ENCODE measurements at places on chromosomes 5 and 9.

DNA sequence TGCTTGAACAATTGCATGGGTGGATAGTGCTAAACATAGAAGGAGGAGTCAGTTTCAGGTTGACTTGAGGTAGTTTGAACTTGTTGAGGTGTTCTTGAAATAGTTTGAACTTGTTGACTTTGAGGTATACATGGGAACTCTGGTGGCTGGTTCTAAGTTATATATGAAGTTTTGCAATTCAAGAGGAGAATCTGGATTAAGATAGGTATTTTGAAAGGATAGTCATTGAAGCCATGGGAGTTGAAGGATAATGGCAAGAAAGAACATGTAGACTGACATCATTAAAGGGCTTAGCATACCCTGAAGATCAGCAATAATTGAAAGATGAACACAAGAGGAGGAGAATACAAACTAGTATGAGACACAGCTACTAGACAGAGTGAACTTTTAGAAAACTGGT lies 181.9 kb upstream of the MRPS30 start:
- no peak for DNase-seq

DNA sequence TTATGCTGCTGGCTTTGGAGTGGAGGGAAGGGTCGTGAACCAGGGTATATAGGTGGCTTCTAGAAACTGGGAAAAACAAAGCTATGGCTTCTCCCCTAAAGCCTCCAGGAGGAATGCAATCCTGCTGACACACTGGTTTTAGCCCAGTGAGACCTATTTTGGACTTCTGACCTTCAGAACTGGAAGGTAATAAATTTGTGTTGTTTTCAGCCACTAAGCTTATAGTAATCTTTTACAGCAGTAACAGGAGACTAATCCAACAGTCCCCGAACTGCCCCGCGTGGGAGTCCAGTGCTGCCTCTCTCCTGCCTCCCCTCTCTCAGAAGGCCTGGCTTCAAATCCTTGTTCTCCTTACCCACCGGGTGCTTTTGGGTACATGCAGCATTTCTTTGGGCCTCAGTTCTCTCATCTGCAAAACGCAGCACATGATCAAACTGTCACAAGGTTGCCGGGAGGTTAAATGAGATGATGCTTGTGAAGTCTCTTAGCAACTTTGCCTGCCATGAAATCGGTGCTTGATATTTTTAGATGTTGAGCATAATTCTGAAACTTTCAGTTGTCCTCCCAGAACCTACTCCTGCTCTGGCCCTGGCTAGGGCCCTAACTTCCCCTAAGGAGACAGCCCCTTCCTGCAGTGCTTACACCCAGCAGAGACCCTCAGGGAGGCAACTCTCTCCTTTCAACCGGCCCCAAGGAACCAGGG lies 127.3 kb upstream of the BOD1 start:
- DNase-seq, result no peak

DNA sequence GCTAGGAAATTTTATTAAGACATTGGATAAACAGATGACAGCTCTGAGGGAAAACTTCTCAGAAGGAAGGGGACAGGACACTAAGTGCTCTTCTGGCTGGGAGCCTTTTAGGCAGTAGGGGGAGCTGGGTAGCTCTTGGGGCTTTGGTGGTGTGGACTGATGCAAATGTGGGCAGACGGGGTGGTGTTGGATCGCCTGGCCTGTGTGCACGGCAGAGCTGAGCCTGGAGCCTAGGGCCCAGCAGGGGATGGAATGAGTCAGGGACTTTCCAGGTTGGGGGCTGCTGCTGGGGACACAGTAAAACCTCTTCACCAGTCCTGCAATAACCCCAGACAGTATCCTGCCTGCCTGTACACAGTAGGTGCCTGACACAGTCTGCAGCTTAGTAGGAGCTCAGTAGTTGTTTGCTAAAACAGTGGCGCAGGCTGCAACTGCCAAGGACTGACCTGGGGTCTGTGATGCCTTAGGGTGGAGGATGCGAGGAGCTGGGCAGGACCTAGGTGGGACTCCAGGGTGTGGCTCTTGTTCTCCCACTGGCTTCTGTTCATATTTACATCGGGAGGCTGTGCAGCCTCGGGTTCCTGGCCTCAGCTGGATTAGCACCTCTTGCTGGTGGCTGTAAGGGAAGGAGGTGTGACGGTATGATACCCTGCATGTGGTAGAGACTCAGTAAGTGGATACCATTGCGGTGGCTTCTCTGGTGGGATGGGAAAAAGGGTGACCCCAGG lies 83.8 kb downstream of the DAB2IP start:
- peak; percentile 64 for DNase-seq

GRCh38 chr9:34252670-34253459 lies 74.0 kb downstream of the UBAP1 start:
- peak; percentile 70 for DNase-seq

DNA sequence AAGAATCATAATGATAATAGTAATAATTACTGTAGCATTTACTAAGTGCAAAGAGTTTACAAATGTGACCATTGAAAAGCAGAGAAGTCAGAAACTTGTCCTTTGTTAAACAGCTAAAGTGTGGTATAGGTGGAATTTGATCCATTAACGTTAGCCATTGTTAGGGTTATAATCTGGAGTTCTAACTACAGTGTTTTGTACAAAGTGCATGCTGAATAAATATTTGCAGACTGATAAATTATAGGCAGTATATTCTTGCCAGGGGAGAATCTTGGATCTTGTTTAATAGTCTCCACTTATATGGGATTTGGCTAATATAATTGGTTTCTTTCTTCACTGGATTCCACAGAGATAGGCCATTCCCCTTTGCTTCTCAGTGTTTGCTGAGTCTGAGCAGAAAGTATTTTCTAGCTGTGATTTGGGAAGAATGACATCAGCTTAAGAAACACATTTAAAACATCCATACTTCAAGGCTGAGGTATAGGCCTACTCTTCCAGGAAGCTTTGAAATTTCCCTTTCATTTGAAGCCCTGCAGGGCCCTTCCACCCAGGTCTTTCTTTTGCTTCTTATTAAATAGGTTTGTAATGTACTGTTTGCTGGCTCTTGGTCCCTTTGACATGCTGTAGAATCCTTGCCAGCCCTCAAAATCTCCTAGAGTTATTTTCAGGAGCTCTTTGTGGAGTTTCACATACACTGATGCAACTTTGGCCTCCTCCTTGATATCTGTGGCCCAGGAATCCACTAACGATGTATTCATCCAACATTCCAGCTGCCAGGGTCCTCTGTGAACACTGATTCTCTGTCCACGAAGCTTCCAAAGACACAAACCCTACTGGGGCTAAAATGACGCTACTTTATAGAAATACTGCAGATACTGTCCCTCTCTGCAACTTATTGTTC lies 51.4 kb downstream of the ATP10B start:
- no peak for DNase-seq

All from lung microvascular endothelial cell (primary cell).